ENCODE measurements at places on chromosomes 7 and 10.

GRCh38 chr10:7085913-7086589 is 324.8 kb downstream of the SFMBT2 start:
- H3K27ac ChIP-seq: peak overlapping the region; percentile 57
- peaks cover 7% of the 10 kb centered on the region for H3K4me1 ChIP-seq
- H3K36me3 ChIP-seq: no peaks in the 10 kb centered on the region
- peak; percentile 69 for DNase-seq

DNA sequence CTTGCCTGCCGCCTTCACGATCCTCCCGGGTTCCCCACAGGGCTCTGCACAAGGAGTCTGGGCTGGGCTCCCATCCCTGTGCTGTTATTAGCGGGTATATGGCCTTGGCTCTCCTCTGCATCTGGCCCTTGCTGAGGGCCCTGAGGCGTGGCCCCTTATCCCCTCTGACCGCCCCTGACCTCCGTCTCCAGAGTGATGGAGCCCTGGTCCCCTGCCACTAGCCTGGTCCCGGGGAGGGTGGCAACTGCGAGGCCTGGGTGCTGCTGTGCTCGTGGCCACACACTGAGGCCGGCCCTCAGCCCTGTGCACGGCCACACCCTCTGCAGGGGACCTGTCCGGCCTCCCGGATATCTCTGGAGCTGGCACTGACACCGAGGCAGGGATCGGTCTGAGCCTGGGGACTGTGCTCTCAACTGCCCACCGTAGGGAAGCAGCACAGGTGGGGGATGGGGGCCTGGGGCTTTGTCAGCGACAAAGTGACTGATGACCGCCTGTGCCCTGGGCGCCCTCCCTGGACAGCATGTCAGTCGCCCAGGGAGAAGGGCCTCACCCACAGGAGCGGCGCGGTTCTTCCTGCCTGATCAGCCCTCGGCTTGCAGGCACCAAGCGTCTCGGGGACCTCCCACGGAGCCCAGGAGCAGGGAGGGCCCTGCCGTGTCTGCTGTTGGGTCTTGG is 72.4 kb downstream of the NKX6-2 start:
- H3K27me3 ChIP-seq: no peaks in the 10 kb centered on the region
- peaks cover 70% of the 10 kb centered on the region for H3K36me3 ChIP-seq
- H3K4me3 ChIP-seq: no peak overlapping the region
- H3K27ac ChIP-seq: peak overlapping the region; percentile 73
- no peak for DNase-seq

DNA sequence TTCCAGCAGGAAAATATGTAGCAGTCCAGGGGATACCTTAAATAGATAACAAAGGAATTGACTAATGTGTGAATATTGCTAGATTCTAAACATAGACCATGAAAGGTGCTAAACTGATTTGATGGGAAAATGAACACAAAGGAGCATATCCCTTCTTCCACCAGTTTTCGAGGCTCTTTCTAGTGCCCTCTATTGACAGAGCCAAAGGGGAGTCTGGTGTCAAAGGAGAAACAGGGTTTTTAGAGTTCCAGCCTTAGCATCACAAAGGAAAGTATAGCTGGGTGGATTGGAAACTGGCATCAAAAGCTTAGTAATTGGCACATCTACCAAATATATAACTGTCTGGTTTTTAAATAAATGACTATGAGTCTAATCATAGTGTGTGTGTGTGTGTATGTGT is 636.8 kb downstream of the ETV1 start:
- H3K27me3 ChIP-seq: no peaks in the 10 kb centered on the region
- H3K36me3 ChIP-seq: no peaks in the 10 kb centered on the region

DNA sequence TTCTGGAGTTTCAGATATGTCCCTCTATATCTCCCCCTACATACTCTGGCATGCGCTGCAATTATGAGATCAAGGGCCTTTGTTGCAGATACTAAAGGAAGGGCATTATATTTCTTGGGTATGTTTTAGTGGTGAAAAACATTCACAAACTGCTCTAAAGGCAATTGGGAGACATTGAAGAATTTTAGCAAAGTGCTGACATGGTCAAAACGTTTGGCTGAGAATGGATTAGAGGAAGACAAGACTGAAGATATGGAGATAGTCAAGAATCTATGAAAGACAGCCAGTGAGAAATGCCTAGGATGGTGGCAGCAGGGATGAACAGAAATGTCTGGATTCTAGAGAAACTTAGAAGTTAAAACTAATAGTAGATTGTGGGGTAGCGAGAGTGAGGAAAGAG is 104.5 kb upstream of the CABCOCO1 start:
- H3K36me3 ChIP-seq: no peaks in the 10 kb centered on the region
- no peaks in the 10 kb centered on the region for H3K4me1 ChIP-seq
- no peak overlapping the region for H3K27ac ChIP-seq
- no peaks in the 10 kb centered on the region for H3K27me3 ChIP-seq
- DNase-seq: no peak

- DNase-seq: no peak
- H3K4me1 ChIP-seq: peaks cover 12% of the 10 kb centered on the region
- peaks cover 45% of the 10 kb centered on the region for H3K36me3 ChIP-seq
- H3K27ac ChIP-seq: no peak overlapping the region
Observed at GRCh38 chr10:97647556-97647955, 7.1 kb downstream of the PI4K2A start.

DNA sequence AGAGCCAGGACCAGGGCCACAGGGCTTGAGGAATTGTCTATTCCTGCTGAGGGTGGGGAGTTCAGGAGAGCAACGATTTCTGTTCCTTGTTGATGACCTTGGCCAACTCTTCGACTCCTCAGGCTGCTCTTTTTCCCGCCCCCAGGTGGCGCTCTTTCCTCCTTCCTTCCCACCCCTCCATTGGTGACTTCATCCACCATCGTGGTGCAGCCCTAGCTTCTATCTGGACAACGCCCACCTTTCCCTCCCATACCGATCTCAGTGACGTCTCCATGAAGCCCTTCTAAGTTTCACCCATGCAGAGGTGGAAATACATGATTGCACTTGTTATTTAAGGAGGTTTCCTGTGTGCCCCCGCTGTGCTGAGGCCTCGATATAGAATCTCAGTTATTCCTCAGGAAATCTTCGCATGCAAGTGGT is 22.1 kb upstream of the CARD11 start:
- peak; percentile 57 for DNase-seq
- H3K4me3 ChIP-seq: no peak overlapping the region
- no peaks in the 10 kb centered on the region for H3K36me3 ChIP-seq
- no peaks in the 10 kb centered on the region for H3K4me1 ChIP-seq
- no peaks in the 10 kb centered on the region for H3K27me3 ChIP-seq

GRCh38 chr7:46746695-46747687 is 825.9 kb upstream of the IGFBP3 start:
- H3K4me3 ChIP-seq: no peak overlapping the region
- DNase-seq: no peak
- H3K27ac ChIP-seq: no peak overlapping the region

GRCh38 chr7:157890921-157891401 is 554.2 kb downstream of the DNAJB6 start:
- no peak overlapping the region for H3K4me3 ChIP-seq
- H3K27ac ChIP-seq: no peak overlapping the region
- H3K4me1 ChIP-seq: no peaks in the 10 kb centered on the region
- no peaks in the 10 kb centered on the region for H3K36me3 ChIP-seq
- H3K27me3 ChIP-seq: peaks cover 5% of the 10 kb centered on the region

DNA sequence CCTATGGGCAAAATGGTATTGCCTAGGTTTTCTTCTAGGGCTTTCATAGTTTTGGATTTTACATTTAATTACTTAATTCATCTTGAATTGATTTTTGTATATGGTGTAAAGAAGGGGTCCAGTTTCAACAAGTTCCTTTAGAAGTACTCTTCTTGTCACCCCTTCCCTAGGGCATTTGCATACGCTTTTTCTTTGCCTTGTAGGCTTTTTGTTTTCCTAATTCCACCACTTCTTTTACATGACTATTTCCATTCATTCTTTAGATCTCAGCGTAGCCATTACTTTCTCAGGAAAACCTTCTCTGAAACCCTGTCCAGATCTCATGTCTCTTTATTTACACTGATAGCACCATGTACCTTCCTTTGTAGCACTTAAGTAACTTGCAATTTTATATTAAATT is 648.6 kb downstream of the XPNPEP1 start:
- no peaks in the 10 kb centered on the region for H3K4me1 ChIP-seq
- no peaks in the 10 kb centered on the region for H3K27me3 ChIP-seq
- DNase-seq: no peak
- H3K27ac ChIP-seq: no peak overlapping the region
- H3K36me3 ChIP-seq: no peaks in the 10 kb centered on the region

GRCh38 chr7:96308950-96309263 is 13.0 kb downstream of the SLC25A13 start:
- H3K27ac ChIP-seq: no peak overlapping the region
- H3K4me3 ChIP-seq: no peak overlapping the region
- no peaks in the 10 kb centered on the region for H3K27me3 ChIP-seq
- H3K4me1 ChIP-seq: peaks cover 80% of the 10 kb centered on the region
- H3K36me3 ChIP-seq: no peaks in the 10 kb centered on the region

GRCh38 chr10:79298403-79299244 is 48.6 kb upstream of the PPIF start:
- H3K27ac ChIP-seq: peak overlapping the region; percentile 38
- peaks cover 18% of the 10 kb centered on the region for H3K4me1 ChIP-seq
- H3K27me3 ChIP-seq: no peaks in the 10 kb centered on the region
- DNase-seq: peak; percentile 71
- H3K36me3 ChIP-seq: peaks cover 100% of the 10 kb centered on the region

GRCh38 chr7:25842201-25842733 is 309.7 kb upstream of the NFE2L3 start:
- peaks cover 61% of the 10 kb centered on the region for H3K27me3 ChIP-seq
- no peaks in the 10 kb centered on the region for H3K36me3 ChIP-seq
- H3K4me3 ChIP-seq: no peak overlapping the region
- DNase-seq: no peak
- no peaks in the 10 kb centered on the region for H3K4me1 ChIP-seq
- H3K27ac ChIP-seq: no peak overlapping the region

DNA sequence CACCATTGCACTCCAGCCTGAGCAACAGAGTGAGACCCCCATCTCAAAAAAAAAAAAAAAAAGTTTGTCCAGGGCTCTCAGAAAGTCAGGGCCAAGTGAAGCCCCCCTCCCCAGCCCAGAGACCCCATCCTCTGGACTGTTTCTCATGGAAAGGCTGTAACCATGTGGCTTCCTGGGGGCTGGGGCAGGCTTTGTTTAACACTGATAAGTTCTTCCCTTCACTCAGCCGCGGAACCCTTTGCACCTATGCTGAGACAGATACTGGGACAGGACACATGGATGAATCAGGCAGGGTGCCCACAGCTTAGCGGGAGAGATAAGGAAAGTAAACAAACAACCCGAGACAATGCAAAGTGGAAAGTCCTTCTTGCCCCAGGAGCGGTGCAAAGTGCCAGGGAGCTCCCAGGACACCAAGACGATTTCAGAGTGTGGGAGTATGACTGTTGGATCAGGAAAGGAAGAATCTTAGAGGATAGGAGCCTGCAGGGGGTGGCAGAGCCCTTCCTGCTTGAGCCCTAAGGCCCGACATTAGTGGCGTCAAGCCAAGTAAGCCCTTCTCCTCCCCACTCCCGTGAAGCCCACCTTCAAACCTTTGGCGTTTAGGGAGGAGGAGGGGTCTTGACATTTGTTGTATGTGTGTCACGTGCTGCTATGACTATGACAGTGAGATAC is 11.6 kb downstream of the MLXIPL start:
- peaks cover 19% of the 10 kb centered on the region for H3K4me1 ChIP-seq
- peak; percentile 45 for DNase-seq
- no peak overlapping the region for H3K4me3 ChIP-seq
- no peaks in the 10 kb centered on the region for H3K27me3 ChIP-seq
- H3K36me3 ChIP-seq: no peaks in the 10 kb centered on the region

DNA sequence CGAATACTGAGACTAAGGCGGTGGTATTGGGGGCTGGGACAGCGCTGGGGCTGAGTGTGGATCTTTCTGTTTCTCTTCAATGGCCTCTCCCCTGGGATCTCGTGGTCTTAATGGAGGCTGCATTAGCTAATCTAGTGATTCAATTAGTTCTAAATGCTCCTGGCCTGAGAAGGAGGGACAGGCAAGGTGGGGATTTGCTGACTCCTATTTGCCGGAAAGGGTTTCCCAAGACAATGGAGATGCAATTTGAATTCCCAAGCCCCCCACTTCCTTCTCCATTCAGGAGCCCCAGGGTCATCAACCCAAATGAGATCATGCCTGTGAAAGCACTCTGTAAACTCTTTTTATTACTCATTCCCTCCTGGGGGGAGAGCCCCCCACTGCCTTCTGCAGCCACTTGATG is 111.7 kb upstream of the PLXNA4 start:
- H3K4me1 ChIP-seq: no peaks in the 10 kb centered on the region
- no peak for DNase-seq
- no peaks in the 10 kb centered on the region for H3K36me3 ChIP-seq
- no peak overlapping the region for H3K27ac ChIP-seq
- no peaks in the 10 kb centered on the region for H3K27me3 ChIP-seq

- H3K36me3 ChIP-seq: no peaks in the 10 kb centered on the region
- no peak overlapping the region for H3K4me3 ChIP-seq
- no peak for DNase-seq
- no peaks in the 10 kb centered on the region for H3K27me3 ChIP-seq
- no peaks in the 10 kb centered on the region for H3K4me1 ChIP-seq
Observed at GRCh38 chr7:117665368-117665767, 185.5 kb downstream of the CFTR start.

- no peak overlapping the region for H3K27ac ChIP-seq
- H3K36me3 ChIP-seq: no peaks in the 10 kb centered on the region
- no peaks in the 10 kb centered on the region for H3K27me3 ChIP-seq
- peaks cover 15% of the 10 kb centered on the region for H3K4me1 ChIP-seq
- no peak overlapping the region for H3K4me3 ChIP-seq
Observed at GRCh38 chr10:7958442-7958841, 96.0 kb upstream of the GATA3 start.

DNA sequence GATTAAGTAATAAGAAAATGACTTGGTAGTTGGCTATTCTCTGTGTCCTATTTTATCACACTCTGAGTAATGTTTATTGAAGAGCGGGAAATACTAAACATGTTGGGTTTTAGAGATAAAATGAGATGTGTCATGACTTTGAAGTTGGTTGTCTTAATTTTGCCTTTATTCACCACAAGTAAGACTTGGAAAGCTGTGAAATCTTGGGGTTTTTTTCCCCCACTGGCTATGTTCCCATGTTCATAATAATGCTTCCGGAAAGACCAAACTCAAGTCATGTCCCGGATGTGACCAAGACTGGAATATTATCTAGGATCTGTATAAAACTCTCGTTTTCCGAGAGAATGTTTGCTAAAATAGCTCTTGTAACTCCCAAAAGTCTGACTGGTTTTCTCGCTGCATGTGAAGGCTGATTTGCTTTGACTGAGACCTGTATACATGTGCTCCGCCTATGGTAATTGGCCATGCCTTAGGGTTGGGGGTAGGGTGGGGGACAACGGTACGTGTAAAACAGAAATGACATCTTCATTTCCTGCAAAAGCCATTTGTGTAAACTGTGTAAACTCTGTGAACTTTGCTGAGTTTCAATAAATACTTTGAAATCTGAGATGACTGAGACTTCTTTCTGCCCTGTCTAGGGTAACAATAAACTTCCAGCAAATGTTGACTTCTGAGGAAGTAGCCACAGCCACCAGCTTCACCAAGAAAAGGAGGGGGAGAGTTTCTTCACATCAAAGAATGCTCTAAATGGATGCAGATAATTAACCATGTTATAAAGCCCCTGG is 169.6 kb downstream of the ZNF365 start:
- no peaks in the 10 kb centered on the region for H3K27me3 ChIP-seq
- H3K4me1 ChIP-seq: no peaks in the 10 kb centered on the region
- H3K36me3 ChIP-seq: no peaks in the 10 kb centered on the region
- H3K27ac ChIP-seq: no peak overlapping the region
- DNase-seq: no peak

Measured in stomach (tissue), 19 donors.